ENCODE measurements at places on chromosomes 3 and 15.
A peak's percentile ranks its signal among the peaks of the same experiment; 100 is the strongest.

DNA sequence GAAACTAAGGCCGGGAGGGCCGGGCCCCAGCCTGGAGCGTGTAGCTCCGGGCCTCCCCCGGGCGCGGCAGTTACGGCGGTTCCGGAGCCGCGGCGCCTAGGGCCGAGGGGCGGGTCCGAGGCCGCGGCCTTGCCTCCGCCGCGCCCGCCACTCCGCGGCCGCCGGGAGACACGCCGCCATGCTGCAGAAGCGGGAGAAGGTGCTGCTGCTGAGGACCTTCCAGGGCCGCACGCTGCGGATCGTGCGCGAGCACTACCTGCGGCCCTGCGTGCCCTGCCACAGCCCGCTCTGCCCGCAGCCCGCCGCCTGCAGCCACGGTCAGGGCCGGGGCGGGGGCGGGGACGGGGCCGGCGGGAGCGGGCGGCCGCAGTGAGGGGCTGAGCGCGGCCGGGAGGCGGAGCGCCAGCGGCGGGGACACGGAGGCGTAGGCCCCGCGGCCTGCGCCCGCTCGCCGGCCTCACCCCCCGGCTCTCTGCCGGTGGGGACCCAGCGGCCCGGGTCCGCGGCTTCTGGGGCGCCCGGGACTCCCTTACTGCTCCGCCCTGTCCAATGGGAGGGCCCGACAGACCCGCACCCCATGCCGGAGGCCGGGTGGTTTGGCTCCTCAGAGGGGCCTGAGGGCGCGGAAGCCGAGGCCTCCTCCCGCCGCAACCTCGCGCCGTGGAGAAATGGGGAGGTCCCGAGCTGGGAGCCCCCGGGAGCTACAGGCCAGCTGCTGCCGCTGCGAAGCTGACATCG, at the start of gene DIS3L:
Gene DIS3L, plus strand, starts transcription at position 150 of the 738 bp plus-strand sequence. Its CDS starts 29 bp downstream, at position 179.
- DNase-seq = peak; percentile 75

DNA sequence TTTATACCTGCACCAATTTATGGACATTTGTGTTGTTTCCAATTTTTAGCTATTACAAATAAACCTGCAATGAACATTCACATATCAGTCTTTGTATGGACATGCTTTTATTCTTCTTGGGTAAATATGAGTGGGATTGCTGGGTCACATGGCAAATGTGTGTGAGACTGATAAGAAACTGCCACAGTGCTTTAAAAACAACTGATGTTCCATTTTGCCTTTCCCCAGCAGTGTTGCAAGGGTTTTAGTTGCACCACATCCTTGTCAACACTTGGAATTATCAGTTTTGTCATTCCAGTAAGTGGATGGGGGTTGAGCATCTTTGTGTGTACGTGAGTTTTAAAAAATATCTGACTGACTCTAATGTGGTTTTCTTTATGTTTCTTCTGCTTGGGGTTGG, 191.2 kb downstream of the PLCL2 start:
- no peak for DNase-seq

GRCh38 chr3:9222956-9223639, 26.3 kb downstream of the SRGAP3 start:
- DNase-seq = no peak

- DNase-seq = no peak
These were observed 1.5 kb downstream of the EAF2 start for GRCh38 chr3:121836481-121836880.

GRCh38 chr3:106397006-106397405, 528.2 kb upstream of the CBLB start:
- no peak for DNase-seq

- DNase-seq = no peak
These were observed 1059.8 kb downstream of the SI start for GRCh38 chr3:164018500-164018899.

DNA sequence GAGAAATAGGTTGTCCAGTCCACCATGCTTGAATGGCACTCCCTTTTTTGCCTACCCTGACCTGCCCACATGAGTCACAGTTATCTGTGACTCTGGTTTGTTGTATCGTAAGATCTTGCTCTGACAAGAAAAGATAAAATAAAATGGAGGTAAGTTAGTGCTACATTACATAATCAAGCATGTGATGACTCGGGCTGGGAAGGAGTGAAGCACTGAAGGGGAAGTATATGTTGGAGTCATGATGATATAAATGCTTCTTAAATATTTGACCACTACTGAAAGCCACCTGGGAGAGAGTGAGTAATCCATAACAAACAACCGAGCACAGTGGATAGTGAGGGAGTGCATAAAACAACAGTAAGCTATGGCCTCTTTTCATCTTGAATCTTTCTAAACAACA, 124.4 kb downstream of the SHOX2 start:
- DNase-seq = peak; percentile 14

GRCh38 chr15:52019394-52020220, 588 bp downstream of the MAPK6 start:
- peak; percentile 89 for DNase-seq

DNA sequence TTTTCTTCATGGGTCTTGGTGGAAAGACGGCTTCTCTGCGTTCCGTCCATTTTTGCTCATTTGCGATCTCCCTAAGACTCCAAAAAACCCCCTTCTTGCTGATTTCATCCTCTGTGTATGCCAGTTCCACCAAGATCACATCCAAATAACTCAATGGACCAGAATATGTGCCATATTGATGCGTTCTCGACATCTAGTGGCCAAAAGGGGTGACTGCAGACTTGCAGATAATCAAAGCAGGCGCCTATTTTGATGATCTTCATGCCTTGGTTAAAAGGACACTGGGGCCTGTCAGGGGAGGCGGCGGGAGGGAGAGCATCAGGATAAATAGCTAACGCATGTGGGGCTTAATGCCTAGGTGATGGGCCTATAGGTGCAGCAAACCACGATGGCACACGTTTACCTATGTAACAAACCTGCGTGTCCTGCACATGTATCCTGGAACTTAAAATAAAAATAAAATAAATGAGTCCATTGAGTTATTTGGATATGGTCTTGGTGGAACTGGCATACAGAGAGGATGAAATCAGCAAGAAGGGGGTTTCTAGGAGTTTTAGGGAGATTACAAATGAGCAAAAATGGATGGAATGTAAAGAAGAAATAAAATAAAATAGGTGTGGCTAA, 104.2 kb upstream of the RAD18 start:
- DNase-seq = peak; percentile 52

- DNase-seq = no peak
These were observed 359 bp downstream of the ARIH1 start for GRCh38 chr15:72474466-72474911.

DNA sequence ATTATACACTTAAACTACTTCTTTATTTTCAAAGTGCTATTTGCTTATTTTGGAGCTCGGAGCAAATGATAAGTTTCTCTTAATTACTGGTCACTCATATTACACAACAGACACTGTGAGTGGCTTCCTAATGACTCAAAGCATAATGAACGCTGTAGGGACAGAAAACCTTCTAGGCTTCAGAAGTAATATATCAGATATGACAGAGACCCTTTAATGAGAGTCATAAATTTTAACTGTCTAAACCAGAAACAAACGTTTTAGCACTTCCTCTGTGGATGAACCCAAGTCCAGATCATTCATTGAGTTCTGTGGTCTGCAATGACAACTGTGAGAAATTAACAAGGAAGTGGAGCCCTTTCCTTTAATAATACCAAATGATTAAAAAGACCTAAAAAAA, 66.6 kb downstream of the ARPP21 start:
- no peak for DNase-seq

GRCh38 chr3:12409684-12410596, 74.3 kb upstream of the TSEN2 start:
- no peak for DNase-seq

DNA sequence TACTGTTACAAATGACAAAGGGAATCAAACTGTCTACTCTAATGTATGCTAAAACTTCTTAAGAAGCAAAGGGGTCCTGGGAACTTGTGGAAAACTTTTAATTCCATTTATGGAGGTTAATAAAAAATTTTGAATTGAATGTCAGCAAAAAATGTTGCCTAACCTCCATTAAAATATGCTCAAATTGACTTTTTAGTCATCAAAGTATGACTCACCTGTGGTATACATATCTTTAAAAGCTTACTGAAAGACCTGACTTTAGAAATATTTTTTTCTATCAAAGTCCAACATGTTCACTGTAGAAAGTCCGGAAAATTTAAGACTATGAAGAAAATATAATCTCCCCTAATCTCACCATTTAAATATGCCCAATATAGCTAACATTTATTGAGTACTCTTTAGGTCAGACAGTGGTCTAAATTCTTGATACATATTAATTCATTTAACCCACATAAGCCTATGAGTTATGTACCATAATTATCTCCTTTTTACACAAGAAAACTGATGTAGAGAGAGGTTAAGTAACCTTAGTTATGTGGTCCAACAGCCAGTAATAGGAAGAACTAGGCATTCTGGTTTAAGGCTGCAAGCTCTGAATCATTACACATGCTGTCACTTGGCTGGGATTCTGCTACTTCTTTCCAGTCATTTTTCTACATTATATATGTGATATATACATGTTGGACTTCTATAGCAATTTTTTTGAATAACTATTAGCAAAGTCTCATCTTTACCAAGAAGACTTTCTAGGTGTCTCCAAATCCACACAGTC, 83.6 kb downstream of the PDZRN3 start:
- DNase-seq = peak; percentile 5

DNA sequence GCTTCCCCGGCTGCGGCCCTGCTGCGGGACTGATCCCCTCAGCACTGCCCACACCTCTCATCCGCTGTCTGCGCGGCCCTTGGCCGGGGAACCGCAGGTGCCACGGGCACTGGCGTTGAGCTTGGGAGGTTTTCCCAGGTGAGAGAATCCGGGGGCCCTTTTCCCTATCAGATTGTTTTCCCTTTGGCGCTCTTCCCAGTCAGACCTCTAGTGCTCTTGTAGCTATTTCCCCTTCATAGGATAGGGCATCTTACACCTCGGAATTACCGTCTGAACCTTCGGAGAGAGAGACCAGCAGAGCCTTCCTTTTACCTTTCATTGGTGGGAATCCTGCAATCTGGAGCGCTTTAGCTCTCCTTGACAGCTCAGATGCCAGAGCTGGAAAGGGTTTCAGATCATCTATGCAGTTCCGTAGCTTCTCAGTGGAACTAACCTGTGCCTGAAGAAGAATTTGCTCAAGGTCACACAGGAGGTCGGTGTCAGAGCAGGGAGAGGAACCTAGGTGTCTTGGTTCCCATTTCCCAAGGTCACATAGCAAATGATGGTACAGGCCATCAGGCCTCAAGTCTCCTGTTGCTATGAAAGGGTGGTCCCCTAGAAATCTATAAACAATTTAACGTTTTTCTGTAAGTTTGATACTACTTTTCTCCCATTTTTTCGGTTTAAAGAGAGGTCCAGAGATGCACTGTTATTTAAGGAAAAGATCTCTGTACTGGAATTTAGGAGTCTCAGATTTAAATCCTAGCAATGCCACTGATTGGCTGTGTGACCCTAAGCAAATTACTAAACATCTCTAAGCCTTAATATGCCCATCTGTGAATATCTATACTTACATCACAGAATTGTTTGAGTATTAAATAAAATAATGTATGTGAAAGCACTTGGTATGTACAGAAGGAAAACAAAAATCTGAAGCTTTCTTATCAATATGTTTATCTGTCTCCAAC, 916 bp downstream of the IDH3A start:
- DNase-seq = peak; percentile 37

- DNase-seq = no peak
These were observed 30.3 kb upstream of the POLG start for GRCh38 chr15:89364741-89365450.

GRCh38 chr3:159239059-159239458, 437.2 kb downstream of the MFSD1 start:
- no peak for DNase-seq
